Left ventricle myocardium inferior (tissue), 1 donor: ENCODE measurements at places on chromosomes 11 and 22. TPM values are rescaled to one million over a fixed set of nuclear protein-coding genes. Genes with fewer than 3 reads are reported as not detected.

GAB4 gene
- total RNA-seq = not detected

SPI1 gene
- total RNA-seq = 8.3 TPM

ASCL3 gene
- total RNA-seq = not detected

MOGAT2 gene
- not detected for total RNA-seq

CABP4 gene
- total RNA-seq = 1.4 TPM
